ENCODE measurements at places on chromosomes 7 and 10. TPM values are rescaled to one million over a fixed set of nuclear protein-coding genes. Genes with fewer than 3 reads are reported as not detected.

DNA sequence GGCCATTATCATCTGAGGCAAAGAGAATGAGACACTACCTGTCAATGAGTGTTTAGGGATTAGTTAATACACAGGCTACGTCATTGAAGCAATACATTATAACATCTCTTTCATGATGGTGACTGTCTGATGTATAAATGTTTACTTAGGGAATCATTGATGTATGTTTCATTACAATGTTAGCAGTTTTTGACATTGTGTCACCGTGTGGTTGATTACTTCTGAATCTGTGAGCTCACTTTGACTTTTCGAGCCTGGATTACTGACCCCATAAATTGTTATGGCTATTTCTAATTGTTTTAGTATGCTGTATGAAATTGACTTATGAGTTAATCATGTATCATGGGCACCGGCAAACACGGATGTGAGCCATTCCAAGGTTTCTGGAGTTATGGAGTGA is 494.0 kb downstream of the MAGI2 start:
- peaks cover 8% of the 10 kb centered on the region for H3K27me3 ChIP-seq
- H3K4me3 ChIP-seq, result no peak overlapping the region
- no peak for DNase-seq
- H3K27ac ChIP-seq, result no peak overlapping the region
- H3K36me3 ChIP-seq, result no peaks in the 10 kb centered on the region

IFIT2 gene
- total RNA-seq, result 2.3 TPM

- no peak overlapping the region for H3K27ac ChIP-seq
- peak overlapping the region; percentile 5 for H3K4me3 ChIP-seq
- no peaks in the 10 kb centered on the region for H3K36me3 ChIP-seq
- DNase-seq, result no peak
Observed at GRCh38 chr10:23158370-23158769, 33.7 kb upstream of the PTF1A start.

DNA sequence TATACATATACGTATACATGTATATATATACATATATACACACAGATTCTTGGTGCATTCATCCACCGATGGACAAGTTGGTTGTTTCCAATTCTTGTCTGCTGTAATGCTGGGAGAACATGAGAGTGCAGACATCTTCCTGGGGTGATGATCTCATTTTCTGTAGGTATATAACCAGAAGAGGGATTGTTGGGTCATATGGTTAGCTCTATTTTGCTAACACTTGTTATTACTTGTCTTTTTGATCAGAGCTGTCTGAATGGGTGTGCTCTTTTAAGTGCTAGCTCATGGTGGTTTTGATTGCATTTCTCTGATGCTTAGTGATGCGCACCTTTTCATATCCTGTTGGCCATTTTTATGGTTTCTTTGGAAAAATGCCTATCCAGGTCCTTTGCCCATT is 106.4 kb downstream of the TAX1BP1 start:
- no peak overlapping the region for H3K27ac ChIP-seq
- H3K27me3 ChIP-seq, result no peaks in the 10 kb centered on the region
- H3K4me3 ChIP-seq, result no peak overlapping the region
- H3K36me3 ChIP-seq, result no peaks in the 10 kb centered on the region

DNA sequence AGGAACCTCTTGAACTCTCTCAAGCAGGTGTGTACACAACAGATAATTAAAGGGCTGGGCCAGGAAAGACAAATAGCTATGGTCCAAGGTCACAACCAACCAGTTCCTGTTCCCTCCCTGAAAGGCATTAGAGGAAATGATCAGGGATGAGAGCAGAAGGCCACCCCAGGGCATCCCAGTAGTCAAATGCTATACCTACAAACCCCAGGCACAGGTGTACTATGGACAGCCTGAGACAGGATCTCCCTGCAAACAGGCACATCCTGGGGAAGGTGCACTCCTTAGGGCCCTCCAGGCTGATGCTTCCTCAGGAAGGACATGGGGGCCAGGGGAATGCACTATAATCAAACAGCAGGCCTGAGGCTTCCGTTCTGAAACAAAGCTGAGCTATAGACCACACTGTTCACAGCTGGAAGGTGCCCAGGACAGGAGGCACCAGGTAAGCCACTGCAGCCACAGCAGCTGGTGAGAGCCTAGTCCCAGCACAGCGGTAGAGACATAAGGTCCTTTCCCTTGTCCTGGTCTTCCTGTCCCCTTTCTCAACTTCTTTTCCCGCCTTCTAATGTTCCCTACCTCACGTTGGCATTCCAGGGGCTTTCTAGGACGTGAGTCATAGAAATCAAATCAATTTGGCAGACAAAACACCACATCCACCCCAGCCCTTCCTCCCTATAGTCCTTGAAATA is 13.3 kb downstream of the PARP12 start:
- peaks cover 14% of the 10 kb centered on the region for H3K36me3 ChIP-seq
- H3K4me3 ChIP-seq, result no peak overlapping the region
- H3K27ac ChIP-seq, result no peak overlapping the region
- no peaks in the 10 kb centered on the region for H3K27me3 ChIP-seq

DNA sequence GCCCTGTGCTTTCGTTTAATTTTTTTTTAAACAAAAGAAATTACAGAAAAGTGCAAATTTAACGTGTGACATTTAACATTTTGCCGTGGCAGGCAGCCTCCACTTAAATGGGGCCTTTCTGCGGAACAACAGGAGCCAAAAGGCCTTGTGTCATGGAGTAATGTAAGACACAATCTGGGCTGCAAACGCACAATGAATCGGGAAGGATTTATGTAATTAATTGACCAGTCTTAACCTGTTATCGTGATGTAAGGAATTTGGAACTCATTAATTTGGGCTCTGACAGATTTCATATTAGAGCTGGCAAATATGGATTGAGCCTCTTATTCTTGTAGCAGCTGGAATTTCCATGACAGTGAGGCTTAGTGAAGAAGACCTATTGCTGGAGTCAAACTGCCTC is 86.4 kb downstream of the SNX10 start:
- H3K27me3 ChIP-seq, result no peaks in the 10 kb centered on the region
- H3K4me1 ChIP-seq, result peaks cover 55% of the 10 kb centered on the region
- no peak overlapping the region for H3K4me3 ChIP-seq
- H3K36me3 ChIP-seq, result peaks cover 1% of the 10 kb centered on the region

Measured in mesothelial cell of epicardium (in vitro differentiated cells).